A549 treated with GW870086 at 1 μM for 4 hours (cell line): ENCODE measurements at places on chromosomes 4 and X. TPM values are rescaled to one million over a fixed set of nuclear protein-coding genes. Genes with fewer than 3 reads are reported as not detected.

The MAGEB1 gene
- not detected in 5 replicates for total RNA-seq

The SCML1 gene
- total RNA-seq: 4.3 to 7.0 TPM (median 6.2 TPM) in 5 replicates

The MAGEC2 gene
- total RNA-seq: not detected in 5 replicates

The NEUROG2 gene
- not detected in 5 replicates for total RNA-seq

The ZNF718 gene
- total RNA-seq: 0.46 to 0.61 TPM (median 0.53 TPM) in 5 replicates

The ENPEP gene
- 0.05 to 0.32 TPM (median 0.18 TPM) in 4 of 5 replicates, not detected in the other for total RNA-seq

The UGT2B17 gene
- total RNA-seq: not detected in 5 replicates

The PPBP gene
- total RNA-seq: 0.38 to 0.45 TPM in 2 of 5 replicates, not detected in the others

The SAT1 gene
- 345 to 477 TPM (median 435 TPM) in 5 replicates for total RNA-seq

The PAK3 gene
- total RNA-seq: 0.14 TPM in 1 of 5 replicates, not detected in the others

The SPANXD gene
- not detected in 5 replicates for total RNA-seq

The RNF128 gene
- total RNA-seq: 0.05 to 0.06 TPM (median 0.06 TPM) in 3 of 5 replicates, not detected in the others

The TENM3 gene
- total RNA-seq: 0.70 to 2.2 TPM (median 1.9 TPM) in 5 replicates

The TLR7 gene
- not detected in 5 replicates for total RNA-seq

The HPSE gene
- 1.3 to 1.9 TPM (median 1.5 TPM) in 5 replicates for total RNA-seq

The JCHAIN gene
- total RNA-seq: 0.13 to 0.66 TPM in 2 of 5 replicates, not detected in the others

The CABS1 gene
- total RNA-seq: not detected in 5 replicates

The CD40LG gene
- not detected in 5 replicates for total RNA-seq

The TLR10 gene
- total RNA-seq: 0.03 TPM in 1 of 5 replicates, not detected in the others

The STAP1 gene
- total RNA-seq: not detected in 5 replicates

The BST1 gene
- total RNA-seq: 15.9 to 18.1 TPM (median 16.9 TPM) in 5 replicates

The RIPPLY1 gene
- 0.11 TPM in 1 of 5 replicates, not detected in the others for total RNA-seq

The FRYL gene
- total RNA-seq: 8.3 to 12.0 TPM (median 9.8 TPM) in 5 replicates

The PCYT1B gene
- not detected in 5 replicates for total RNA-seq

The TREX2 gene
- total RNA-seq: 1.1 to 1.7 TPM (median 1.2 TPM) in 5 replicates

The FMR1NB gene
- not detected in 5 replicates for total RNA-seq

The CT47B1 gene
- total RNA-seq: not detected in 5 replicates

The F8A3 gene
- 0.92 to 1.4 TPM (median 1.0 TPM) in 5 replicates for total RNA-seq

The MAGED1 gene
- 69.6 to 85.3 TPM (median 80.4 TPM) in 5 replicates for total RNA-seq

The CORIN gene
- not detected in 5 replicates for total RNA-seq

The SHROOM3 gene
- 8.3 to 11.7 TPM (median 10.8 TPM) in 5 replicates for total RNA-seq

The ADGRG2 gene
- 8.4 to 11.0 TPM (median 10.6 TPM) in 5 replicates for total RNA-seq
